ENCODE measurements at places on chromosomes 1 and 21. TPM values are rescaled to one million over a fixed set of nuclear protein-coding genes. Genes with fewer than 3 reads are reported as not detected.

DNA sequence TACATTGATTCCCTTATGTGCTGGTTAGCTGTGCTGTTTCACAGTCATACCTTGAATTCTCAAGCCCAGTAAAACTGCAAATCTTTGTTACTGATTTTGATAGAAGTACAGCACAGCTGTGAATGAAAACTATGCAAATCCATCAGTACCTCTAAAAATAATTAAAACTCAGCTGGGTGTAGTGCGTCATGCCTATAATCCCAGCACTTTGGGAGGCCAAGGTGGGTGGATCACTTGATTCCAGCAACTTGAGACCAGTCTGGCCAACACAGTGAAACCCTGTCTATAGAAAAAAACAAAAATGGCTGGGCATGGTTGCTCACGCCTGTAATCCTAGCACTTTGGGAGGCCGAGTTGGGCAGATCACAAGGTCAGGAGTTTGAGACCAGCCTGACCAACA, 61.2 kb downstream of the NUP210L start:
- DNase-seq, result no peak

- DNase-seq, result no peak
Observed at GRCh38 chr1:34002810-34003209, 138.9 kb downstream of the HMGB4 start.

GRCh38 chr1:24058671-24059455, 53.1 kb downstream of the MYOM3 start:
- DNase-seq, result no peak

- DNase-seq, result no peak
Observed at GRCh38 chr1:151056149-151056548, 3.3 kb downstream of the CDC42SE1 start.

GRCh38 chr1:54400329-54400728, 5.9 kb downstream of the SSBP3 start:
- DNase-seq, result no peak

DNA sequence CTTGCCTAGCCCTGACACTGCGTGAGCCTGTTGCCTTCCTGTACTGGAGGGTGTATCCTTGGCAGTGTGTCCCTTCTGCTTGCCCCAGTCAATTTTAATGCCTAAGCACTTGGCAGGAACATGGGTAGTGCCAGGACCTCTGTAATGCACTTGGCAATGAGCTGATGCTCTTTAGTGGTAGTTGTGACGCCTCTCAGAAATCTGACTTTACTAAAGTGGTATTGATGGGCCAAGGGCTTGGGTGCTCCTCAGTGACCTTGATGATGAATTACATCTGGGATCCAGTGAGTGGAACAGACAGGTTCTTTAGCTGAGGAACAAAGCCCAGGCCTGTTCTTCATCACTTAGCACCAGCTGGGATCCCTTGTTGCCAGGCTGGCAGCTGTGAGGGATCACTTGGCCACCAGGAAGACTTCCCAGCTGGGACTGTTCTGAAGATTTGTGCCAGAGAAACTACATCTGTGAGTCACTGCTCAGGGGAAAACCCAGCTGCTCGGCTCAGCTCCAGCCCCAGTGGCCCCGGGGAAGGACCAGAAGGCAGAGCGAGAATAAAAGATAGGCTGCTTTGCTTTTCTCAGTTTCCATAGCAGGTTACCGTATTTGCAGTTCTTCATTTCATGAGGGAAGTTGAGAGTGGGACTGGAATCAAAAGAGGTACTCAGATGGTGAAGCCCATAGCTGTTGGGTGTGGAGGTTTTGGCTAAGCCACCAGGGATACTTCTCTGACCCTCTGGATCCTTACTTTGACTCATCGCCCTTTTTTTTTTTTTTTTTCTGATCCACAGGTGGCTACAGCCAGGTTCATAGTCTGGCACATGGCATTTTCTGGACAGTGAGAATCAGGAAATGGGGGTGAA, 28.5 kb upstream of the KCNA2 start:
- peak; percentile 38 for DNase-seq

GRCh38 chr1:76494807-76495206, 372.5 kb upstream of the ST6GALNAC5 start:
- no peak for DNase-seq

- DNase-seq, result no peak
Observed at GRCh38 chr1:233094269-233094668, 143.9 kb downstream of the NTPCR start.

DNA sequence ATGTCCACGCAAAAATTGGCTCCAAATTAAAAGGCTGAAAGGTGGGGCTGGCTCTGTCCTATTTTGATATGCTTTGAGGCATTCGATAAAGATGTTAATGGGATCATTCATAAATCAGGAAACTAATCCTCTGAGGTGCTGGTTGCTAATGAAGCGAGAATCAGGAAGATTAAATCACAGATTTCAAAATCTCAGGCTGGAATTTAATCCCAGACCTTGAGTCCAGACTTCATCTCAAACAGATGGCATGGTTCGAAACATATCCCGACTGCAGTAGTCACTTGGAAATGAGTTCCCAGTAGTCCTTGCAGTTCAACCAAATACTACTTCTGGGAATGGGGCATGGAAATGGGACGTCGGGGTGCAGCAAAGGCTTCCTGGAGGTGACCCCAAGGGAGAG, 4.5 kb upstream of the KLF17 start:
- DNase-seq, result no peak

DNA sequence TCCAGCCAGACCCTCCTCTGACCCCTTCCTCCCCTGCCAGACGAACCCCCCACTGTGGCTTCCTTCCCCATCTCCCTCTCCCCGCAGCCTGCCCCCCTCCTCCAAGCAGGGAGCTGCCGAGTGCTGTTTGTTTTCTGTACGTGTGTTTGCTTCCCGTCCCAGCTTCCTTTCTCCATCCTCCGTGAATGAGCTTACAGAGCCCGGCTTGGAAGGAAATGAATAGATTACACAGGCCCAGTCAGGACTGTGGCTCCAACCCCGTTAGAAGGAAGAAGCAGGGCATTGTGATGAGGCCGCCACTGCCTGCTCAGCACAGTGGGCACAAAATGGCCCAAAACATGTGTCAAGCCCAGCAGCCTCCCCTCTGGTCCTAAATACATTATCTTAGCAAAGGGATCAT, 123.2 kb downstream of the IGSF21 start:
- DNase-seq, result no peak

DNA sequence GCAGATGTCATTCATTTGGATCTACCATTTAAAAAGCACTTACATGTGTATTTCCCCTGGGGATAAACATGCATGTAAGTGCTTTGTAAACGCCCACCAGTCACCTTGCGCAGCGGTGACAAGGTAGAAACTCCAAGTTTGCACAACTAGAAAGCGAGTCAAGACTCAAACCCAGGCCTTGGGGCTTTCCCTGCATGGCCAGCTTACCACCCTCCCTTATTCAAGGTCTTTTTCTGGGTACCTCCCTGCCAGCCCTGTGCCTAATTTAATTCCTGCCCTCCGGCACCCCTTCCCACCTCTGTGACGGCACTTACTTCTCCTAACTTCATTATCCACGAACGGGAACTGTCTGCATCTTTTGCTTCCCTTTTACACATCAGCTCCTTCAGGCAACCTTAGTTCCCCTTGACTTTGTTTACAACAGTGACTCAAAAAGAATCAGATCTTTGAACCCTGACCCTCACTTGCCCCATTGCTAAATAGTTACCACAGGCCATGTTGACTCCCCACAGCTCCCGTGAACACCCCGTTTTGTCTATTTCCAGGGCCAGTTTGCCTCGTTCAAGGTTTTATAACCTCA, 138.3 kb upstream of the ETS2 start:
- DNase-seq, result no peak

- DNase-seq, result no peak
Observed at GRCh38 chr1:240234485-240235210, 143.0 kb downstream of the FMN2 start.

GRCh38 chr1:22056936-22057335, 4.4 kb downstream of the CDC42 start:
- no peak for DNase-seq

Gene SLC37A1
- total RNA-seq, result 32.2 TPM

Gene GJA4
- total RNA-seq, result 3.3 TPM

Gene NUAK2
- 0.41 TPM for total RNA-seq

Gene MMP23B
- 0.82 TPM for total RNA-seq

Gene AJAP1
- 16.7 TPM for total RNA-seq

Gene BLACAT1
- 0.41 TPM for total RNA-seq

Gene CNKSR1
- 3.3 TPM for total RNA-seq

Gene SRM
- total RNA-seq, result 18.3 TPM

Gene CRP
- not detected for total RNA-seq

Gene DENND2C
- total RNA-seq, result 2.0 TPM

All from frontal cortex (tissue), 4 donors.